ENCODE measurements at places on chromosomes 2 and 18.
A peak's percentile ranks its signal among the peaks of the same experiment; 100 is the strongest.

DNA sequence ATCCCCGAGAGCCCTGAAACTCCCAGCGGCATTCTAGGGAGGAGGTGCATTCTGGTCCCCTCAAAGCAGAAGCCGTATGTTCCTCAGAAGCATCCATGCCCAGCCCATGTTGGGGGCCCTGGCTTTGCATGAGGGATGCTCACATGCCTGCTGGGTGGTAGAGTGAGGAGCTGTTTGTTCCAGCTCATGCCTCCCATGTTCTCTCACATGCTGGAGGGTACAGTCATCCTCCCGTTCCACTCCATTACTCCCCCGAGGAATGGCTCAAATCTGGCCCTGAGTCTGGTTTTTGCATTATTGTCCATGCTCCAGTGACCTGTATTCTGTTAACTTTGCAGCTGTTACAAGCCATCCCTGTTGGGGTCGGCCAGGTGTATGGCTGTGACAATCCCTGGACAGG lies 24.1 kb downstream of the SLC14A2 start:
- DNase-seq = no peak

GRCh38 chr18:621291-622043 lies 24.7 kb downstream of the CLUL1 start:
- no peak for DNase-seq

- no peak for DNase-seq
Measured at GRCh38 chr2:65411056-65411795, 21.2 kb downstream of the SPRED2 start.

- DNase-seq = peak; percentile 89
Measured at GRCh38 chr2:31523871-31524492, 56.8 kb downstream of the SRD5A2 start.

DNA sequence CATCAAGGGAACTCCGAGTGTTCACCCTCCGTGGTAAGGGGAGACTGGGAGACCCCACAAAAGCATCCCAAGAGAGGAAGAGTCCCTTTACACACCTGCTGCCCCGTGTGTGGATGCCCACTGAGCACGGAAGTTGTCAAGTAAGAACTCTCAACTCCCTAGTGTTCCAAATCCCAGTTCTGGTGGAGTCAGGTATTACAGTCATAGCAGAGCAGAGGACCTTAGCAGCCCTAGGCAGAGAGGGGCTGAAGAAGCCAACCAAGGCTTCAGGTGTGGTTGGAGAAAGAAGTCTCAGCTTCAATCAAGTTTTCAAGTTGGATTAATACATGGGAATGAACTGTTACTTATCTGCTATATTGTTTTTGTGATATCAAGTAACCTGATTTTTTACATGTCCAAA lies 512.5 kb downstream of the RNF144A start:
- DNase-seq = no peak

- DNase-seq = no peak
Measured at GRCh38 chr2:144659731-144660275, 139.9 kb upstream of the ZEB2 start.

DNA sequence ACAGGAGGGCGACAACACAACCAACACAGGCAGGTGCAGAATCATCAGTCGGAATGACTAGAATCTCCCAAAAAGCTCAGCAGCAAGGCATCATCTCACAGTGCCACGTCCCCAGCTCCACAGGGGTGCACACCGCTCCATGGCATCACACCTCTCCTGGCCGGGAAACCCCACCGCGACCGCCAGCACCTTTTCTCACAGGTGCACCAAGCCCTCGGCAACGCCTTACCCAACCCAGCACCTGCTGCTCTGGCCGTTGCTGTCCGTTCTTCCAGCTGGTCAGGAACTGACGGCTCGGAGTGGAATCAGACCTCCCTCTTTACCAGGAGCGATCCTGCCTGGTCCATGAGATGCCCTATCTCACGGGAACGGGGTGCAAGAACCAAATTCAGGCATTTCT lies 61.3 kb downstream of the ZNF516 start:
- no peak for DNase-seq

DNA sequence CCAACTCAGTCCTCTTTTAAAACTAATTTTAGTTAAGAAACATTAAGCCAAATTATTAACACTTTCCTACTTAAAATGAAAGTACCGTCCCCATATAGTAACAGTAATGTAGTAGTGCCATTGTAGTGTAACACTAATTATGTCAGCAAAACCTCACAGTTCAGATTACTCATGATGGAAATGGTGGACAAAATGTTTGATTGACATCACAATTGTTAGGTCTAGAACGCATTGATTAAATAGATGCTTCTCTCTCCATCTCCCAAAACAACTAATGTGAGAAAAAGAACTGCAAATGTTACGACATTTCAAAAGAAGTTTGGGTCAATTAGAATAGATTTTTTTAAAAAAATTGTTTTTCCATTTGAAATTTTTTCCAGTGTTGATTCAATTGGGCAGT lies 1.2 kb upstream of the ATF2 start:
- no peak for DNase-seq

GRCh38 chr2:121818546-121818945 lies 63.1 kb downstream of the TSN start:
- no peak for DNase-seq

- DNase-seq = no peak
Measured at GRCh38 chr2:1803217-1804110, 59.1 kb upstream of the PXDN start.

GRCh38 chr18:13435586-13436333 lies 217.2 kb downstream of the LDLRAD4 start:
- no peak for DNase-seq

GRCh38 chr2:236805800-236806531 lies 236.3 kb downstream of the ACKR3 start:
- DNase-seq = no peak
